ENCODE measurements at places on chromosomes 3 and 15.
A peak's percentile ranks its signal among the peaks of the same experiment; 100 is the strongest.

- no peak for DNase-seq
Observed at GRCh38 chr3:123076496-123077418, 9.9 kb downstream of the PDIA5 start.

DNA sequence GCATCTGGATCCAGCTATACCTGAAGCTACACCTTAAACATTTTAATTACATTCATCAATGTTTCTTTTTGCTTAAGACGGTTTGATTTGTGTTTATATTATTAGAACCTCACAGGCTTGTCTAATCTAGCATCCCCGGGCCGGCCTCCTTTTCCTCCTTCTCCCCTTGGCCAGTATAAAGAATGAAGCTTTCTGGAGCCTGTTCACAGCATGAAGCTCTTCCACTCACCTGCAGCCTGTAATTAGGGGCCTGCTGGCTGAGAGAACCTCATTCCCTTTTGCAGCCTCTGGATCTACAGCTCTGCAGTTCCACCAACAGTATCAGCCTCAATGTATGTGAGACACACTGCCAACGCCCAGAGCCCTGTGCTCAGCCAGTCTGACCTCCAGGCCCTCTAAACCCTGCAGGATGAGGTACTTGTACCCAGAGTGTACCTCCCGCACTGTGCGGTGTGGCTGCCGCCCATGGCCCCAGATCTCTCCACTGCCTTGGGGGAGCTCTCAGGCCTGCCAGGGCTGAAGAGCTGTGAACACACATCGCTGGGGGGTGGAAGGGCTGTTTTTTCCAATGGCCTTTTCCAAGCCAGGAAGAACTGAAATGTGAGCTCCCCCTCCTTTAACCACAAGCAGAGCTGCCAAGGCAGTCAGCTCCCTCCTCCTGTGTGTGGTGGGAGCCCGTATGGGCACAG, 114.7 kb upstream of the ALDH1A3 start:
- DNase-seq, result no peak

DNA sequence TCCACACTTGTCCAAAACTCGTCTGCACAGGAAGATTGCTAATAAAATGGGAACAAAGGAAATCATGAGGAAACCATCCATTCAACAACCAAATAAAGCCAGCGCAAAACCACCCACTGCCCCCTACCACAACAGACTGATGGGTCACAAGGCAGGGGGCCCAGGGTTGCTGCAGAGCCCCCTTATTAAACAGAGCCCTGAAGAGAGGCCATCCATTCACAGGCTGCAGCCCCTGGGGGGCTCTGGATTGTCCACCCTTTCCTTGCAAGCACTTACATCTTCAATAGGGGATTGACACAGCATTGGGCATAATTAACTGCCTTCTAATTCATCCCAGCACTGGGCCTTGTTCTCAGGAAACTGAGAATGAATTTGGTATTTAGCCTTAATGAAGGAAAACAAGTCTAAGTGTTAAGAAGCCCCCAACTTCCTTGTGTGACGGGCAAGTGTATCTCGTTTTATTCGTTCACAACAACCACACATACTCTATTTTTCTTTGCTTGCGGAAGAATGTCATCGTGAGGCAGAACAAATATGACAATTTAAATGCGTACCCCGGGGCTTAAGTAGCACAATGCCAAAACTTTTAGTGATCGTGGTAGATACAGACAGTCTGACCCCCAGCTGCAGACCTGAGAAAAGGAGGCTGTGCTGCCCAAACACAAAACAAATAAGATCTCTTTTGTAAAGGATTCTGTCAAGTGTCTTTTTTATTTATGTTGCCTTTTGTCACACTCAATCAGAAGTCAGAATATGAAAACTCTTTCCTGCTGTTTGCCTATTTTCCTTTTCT, 144.0 kb downstream of the SEMA6D start:
- DNase-seq, result no peak

DNA sequence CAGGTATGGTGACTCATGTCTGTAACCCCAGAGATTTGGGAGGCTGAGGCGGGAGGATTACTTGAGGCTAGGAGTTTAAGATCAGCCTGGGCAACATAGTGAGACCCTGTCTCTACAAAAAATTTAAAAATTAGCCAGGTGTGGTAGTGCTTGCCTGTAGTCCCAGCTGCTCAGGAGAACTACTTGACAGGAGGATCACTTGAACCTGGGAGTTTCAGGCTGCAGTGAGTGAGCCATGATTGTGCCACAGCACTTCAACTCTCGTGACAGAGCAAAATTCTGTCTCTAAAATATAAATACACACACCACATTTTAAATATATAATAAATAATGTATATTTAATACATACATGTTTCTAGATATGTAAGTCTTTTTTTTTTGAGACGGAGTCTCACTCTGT, 53.5 kb upstream of the TEX264 start:
- DNase-seq, result no peak

DNA sequence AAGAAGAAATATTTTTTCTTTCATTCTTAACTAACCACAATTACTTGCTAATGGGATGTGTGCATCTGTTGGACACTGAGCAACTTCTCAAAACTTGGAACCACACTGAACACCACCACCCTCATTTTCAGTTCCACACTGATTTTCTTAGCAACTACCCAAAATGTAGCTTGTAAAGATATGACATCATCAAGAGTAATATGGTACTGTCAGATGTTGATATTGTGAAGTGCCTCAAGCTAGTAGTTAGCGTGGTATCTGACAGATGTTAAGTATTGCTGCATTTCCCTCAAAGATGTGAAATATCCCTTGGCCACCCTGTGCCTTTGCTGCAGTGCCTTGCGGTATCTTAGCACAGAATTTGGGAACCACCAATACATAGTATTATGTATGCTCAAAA, 9.3 kb downstream of the RFTN1 start:
- no peak for DNase-seq

GRCh38 chr3:123028233-123028828, 768 bp upstream of the SEMA5B start:
- peak; percentile 65 for DNase-seq

DNA sequence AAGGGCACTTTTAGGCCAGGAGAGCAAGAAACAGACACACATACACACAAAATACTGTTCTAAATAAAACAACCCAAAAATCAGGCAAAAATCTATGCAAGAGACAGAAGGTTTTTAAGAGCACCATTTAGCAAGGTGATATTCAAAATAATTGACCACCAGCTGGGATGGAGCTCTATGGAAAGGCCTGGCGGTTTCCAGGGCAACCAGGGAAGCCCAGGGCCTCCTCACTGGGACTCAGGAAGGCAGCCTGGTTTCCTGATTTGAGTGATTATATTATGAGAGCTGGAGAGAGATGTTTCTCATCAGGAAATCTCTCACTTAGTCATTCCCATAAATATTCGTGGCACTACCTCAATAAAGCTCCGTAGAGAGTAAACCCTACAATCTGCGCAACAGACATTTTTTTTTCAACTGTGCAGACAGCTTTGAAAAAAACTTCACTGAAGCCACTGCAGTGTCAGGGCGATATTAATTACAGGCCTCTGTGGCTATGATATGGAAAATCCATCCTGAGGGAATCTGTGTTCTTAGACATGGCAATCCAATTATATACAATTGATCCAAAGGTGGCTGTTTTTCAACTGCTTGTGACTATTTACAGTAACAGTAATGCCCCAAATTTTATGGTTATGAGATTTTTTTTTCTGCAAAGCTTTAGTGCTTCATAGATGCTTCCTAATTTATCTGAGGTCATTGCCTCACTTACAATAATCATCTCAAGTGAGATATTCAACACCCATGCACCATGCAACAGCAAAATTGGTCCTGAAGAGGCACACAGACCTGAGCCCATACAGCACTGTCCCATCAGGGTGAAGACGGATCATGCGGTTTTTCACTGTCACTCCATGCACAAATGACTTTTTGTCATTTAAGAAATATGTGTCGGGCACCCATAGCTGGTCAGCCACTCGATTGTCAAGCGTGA, 152.1 kb downstream of the GABRB3 start:
- DNase-seq, result no peak

DNA sequence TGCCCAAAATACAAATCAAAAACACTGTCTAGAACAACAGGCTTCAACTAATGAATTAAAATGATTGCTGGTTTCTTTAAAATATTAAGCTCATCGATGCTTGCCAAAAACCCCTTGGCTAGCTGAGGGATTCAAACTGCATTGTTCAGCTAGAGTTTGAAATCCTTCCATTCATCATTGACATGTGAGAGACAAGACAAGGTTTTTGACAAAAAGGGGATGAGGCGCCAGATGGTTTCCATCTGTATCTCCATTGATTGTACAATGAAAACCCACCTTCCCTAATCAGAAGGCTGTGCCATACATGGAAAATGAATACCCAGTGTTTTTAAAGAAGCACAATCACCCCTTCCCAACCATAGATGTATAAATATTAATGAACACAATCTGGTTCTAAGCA, 67.8 kb downstream of the THRB start:
- no peak for DNase-seq

GRCh38 chr3:49992326-49992725, 52.4 kb downstream of the RBM6 start:
- DNase-seq, result no peak

DNA sequence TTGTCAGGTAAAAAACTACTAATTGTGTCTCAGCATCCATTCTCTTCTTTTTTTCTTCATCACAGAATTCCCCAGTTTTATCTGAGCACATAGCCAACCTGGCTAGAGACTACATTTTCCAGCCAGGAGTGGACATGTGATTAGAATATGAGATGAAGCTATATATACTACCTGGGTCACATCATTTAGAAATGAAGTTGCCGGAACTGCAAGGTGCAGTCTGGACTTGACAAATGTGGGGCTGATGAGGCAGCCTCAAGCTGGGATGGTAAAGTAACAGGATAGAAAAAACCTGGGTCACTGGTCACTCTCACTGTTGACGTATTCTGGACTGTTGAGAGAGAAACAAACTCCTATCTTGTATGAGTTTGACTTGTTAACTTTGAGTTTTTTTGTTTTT, 99.6 kb downstream of the STRIT1 start:
- no peak for DNase-seq

Data from Kasumi-1 (cell line).